ENCODE measurements at places on chromosomes 11 and 22. TPM values are rescaled to one million over a fixed set of nuclear protein-coding genes. Genes with fewer than 3 reads are reported as not detected.

The ART1 gene
- 3.3 TPM for total RNA-seq

The FXYD6 gene
- 54.7 TPM for total RNA-seq

The ZDHHC8 gene
- total RNA-seq: 20.7 TPM

The APLNR gene
- total RNA-seq: 92.8 TPM

The C22orf31 gene
- total RNA-seq: 0.64 TPM

The MYO18B gene
- 26.0 TPM for total RNA-seq

The MLC1 gene
- total RNA-seq: 3.0 TPM

The LGR4 gene
- total RNA-seq: 157 TPM

The DMC1 gene
- 2.9 TPM for total RNA-seq

All from metanephros (tissue), 2 donors.